T-helper 9 cell (primary cell): ENCODE measurements at places on chromosomes 3 and 15.

DNA sequence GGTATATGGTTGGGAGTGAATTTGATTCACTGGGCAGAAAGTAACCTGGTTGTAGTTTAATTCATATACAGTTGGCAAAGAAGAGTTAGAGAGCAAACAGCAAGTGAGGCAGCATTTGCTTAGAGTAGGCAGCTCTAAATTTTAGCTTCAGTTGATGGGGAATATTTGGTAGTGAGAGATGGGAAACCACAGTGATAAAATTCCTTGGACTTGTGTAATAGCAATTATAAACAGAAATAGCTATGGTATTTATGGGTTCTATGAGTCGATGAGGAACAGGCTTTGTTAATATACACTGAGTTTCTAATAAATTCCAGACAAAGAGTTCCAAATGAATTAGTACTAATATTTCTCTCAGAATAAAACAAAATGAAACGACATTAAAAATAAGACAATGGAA, 894.0 kb downstream of the ROBO2 start:
- DNase-seq, result no peak

GRCh38 chr3:156825795-156826143, 384 bp upstream of the LEKR1 start:
- no peak for DNase-seq

GRCh38 chr3:69300296-69300695, 85.6 kb downstream of the FRMD4B start:
- no peak for DNase-seq

DNA sequence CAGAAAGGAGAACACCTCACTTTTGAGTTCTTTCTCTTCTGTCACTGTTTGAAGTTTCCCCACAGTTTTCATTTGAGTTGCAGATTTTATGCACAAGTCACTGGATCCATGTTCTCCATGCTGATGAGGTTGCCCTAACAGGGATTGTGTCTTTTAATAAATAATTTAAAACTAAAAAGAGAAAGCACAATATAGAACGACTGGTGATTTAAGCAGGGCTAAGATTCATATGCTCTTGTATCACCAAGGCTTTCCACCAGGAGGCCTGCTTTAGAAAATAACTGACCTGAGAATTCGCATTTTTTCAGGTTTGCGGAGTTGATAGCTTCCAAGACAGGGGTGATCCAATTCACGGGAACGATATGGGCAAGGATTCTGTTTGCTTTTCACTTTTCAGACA, 252.0 kb upstream of the VEPH1 start:
- no peak for DNase-seq

- no peak for DNase-seq
These were observed 26.9 kb upstream of the MFSD1 start for GRCh38 chr3:158774965-158775364.

DNA sequence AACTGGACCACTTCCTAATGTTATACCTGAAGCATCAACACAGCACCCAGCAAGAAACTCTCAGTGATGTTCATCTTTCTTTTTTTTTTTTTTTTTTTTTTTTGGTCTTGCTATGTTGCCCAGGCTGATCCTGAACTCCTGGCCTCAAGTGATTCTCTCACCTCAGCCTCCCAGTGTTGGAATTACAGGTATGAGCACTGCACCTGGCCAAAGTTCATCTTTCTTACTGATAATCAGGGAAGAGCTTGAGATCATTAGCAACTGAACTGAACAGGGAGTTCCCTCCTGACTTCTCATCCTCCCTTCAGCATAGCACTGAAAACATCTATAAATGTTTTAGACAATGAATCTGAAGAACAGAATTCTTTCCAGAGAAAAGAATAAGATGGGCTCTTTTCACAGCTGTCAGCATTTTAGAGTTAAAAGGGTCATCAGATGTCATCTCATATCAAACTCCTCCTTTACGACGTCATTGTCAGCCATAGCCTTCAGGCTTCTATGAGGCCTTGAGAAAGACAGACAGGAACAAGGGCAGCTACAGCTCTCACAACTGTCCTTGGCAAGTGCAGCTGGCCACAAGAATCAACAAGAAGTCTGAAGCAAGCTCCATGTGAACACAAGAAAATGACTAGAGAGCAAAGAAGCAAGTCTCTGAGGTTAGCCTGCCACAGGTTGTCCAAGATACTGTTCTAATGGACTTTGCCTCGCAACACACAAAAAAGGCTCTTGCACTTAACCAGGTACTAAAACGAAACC, 33.8 kb downstream of the SCAP start:
- DNase-seq, result no peak

DNA sequence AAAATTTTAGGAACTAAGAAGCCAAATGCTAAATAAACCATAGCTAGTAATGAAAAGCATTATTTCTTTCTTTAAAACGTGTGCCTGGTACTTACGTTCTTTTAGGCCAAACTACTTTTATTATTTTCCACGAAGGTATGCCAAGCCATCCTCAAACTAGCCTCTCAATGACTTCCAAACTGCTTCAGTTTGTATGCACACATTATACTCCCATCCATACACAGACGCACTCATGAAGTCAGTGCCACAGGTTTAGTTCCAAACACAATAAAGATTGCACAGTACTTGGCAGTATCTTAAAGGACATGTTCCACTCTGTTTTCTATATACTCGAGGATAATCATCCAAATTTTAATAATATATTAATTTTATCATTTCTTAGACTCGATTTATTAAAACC, 609.2 kb upstream of the ZNF385D start:
- DNase-seq, result no peak

DNA sequence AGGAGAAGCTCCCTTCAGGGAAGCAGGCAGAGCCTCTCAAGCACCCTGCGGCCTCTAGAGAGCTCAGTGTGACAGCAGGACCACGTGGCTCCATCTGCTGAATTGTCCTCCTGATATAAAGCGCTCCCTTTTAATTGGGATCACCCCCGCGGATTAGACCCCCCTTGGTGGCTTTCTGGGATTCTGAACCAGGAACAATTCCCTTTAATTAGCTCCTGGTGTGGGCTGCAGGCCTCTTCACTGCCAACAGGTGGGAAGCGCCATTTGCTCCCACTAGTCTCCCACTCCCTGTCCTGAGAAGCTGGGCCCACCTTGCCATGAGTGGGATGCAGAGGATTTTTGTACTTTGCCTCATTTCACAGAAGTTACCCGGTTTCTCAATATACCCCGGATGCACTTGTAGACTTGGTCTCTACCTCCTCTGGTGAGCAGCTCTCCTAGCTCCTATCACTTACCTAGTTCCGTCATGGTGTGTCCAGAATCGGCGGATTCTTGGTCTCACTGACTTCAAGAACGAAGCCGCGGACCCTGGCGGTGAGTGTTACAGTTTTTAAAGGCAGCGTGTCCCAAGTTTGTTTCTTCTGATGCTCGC, 592 bp downstream of the PGPEP1L start:
- DNase-seq, result no peak

- no peak for DNase-seq
These were observed 20.4 kb downstream of the CDIN1 start for GRCh38 chr15:36599620-36600433.

- peak; percentile 44 for DNase-seq
These were observed at the start of gene SHISA5 for GRCh38 chr3:48504051-48504946. TSS of gene SHISA5 (minus strand) at chr3:48504174. CDS start at chr3:48504094, 80 bp downstream.

GRCh38 chr15:45168286-45168685, 19.5 kb downstream of the SHF start:
- no peak for DNase-seq

DNA sequence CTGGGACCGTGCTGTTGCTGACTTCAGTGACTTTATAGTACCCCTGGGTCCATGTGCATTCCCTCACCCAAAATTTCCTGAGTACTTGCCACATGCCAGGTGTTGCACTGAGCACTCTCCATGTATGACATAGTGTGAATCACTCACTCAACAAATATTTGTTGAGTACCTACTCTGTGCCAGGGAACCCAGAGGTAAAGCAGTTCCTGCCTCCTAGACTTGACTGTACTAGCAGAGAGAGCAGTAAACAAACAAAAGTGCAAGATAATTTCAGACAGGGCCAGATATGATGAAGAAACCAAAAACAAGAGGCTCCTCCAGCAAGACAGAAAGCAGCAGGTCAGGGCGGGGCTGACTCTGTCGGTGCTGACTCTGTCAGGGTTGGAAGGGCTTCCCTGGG, 12.2 kb downstream of the TGM4 start:
- no peak for DNase-seq

- no peak for DNase-seq
These were observed 7.5 kb upstream of the UACA start for GRCh38 chr15:70770863-70771262.

DNA sequence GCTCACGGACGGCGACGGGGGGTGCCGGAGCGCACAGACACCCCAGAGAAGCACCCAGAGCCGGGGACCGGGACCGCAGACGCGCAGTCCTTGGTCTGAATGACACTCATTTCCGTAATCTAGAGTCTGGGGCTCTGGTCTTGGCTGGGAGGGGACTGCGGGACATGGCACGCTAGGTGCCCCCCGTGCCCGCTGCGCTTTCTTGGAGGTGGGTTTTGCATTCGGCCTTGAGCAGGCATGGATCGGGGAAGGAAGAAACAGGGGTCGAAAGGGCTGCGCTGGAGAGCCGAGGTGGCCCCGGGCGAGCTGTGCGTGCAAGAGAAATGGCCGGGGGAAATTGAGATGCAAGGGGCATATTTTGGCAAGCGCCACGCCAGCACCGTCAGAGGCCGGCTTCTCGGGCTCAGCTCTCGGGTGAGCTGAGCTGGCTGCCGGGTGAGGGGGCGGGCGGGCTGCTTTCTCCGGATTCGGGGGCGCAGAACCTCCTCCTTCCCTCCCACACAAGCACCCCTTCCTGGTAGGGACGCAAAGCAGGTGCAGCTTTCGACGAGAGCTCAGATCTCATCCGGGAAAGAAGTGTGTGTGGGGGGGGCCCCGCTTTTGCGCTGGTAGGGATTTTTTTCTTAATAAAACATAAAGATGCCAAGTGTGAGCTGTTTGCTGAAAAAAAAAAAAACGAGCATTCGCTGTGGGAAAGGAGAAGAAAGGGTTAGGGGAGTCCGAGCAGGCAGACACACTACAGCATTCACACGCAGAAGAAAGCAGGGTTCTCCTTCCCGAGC, 963 bp upstream of the NTRK3 start:
- no peak for DNase-seq

DNA sequence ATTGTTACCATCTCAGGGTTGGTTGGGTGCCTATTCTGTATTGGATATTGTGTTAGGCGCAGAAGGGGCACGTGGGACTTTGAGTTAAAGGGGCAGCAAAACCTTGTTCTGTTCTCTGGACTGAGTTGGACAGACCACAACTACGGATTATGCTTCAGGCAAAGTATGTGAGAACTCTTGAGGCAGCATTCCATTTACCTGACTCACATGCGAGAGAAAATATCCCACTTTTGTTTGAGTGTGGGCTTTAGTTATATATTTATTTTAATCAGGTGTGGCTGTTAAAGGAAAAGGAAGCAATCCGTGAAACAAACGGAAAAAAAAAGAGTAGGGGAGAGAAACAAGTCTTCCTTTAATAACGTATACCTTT, 627 bp upstream of the PLS1 start:
- DNase-seq, result no peak

GRCh38 chr3:45024542-45025255, 1.4 kb upstream of the CLEC3B start:
- no peak for DNase-seq

- no peak for DNase-seq
These were observed 113.7 kb downstream of the CHCHD6 start for GRCh38 chr3:126817781-126818180.

DNA sequence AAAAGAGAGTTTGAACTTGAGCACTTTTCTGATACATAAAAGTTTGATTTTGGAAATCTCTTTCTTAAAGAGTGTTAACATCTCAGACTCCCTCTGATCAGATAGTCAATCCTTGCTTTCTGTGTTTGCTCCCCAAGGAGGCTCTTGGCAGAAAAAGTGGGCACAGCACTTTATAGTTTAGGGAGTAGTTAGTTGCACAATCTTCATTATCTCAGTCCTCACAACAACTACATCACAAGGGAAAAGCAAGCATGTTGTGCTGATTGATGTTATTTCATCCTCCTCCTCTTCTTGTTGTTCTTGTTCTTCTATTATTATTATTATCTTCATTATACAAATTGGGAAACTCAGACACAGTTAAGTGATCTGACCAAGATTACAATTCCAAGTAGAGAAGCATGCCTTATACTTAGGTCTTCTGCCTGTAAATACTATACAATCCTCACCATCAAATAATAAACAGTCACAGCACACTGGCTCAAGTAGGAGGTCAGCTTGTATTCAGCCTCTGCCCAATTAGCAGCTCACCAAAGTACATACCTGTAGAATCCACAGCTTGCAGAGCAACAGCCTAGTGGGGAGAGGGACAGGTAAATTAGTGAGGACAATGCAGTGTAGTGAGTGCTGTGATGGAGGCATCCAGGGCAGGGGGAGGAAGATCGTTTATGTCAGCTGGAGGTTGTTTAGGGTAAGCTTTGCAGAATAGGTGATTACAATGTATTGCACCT, 304.1 kb upstream of the MME start:
- no peak for DNase-seq

- DNase-seq, result no peak
These were observed 4.5 kb downstream of the MESP2 start for GRCh38 chr15:89780601-89781000.

DNA sequence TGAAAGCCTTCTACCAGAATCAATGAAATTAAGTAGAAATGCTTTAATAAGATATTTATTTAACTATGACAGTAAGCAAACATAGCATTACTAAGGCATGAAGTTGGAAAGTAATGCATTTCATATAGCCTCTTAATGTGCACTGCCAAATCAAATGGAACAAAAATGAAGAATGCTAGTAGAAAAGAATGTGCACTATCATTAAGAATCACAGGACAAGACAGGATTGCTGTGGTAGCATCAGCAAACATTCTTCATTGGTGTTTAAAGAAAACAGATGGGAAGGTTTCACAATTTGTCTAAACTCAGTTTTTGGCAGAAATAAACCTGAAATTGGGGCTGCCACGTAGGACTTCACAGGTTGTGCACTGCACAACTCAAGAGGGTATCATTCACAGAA, 168.9 kb downstream of the CNTN3 start:
- no peak for DNase-seq

DNA sequence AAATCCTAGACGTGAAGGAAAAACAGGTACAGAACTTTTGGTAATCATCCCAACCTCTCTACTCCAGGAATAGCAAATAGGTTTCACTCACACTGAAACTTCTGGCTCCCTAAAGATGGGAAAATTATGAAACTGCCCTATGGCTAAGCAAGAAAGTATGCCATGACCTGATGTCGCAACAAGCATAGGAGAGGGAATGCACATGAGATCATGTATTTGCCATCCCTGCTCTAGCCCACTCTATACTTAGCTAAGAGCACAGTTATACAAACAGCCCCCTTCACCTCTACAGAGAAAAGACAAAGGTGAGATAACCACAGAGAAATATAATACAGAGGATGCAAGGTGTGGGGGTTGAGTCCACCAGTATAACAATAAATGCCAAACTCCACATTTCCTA, 102.7 kb downstream of the TBC1D5 start:
- DNase-seq, result no peak

DNA sequence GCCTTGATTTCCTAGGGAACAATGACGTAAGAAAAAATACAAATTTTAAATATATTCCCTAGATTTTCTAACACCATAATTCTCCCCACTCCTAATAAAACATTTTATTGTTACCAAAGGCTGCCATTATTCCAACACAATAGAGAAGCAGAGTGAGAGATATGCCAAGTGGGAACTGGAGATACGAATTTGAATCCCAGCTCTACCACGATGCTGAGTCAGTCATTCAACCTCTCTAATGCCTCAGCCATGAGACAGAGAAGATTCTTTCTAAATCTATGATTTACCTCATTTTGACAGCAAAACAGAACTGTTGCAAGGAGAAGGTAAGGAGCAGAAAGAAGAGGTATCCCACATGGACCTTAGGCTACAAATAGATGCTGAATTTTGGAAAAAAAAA, 112.5 kb downstream of the IGF2BP2 start:
- no peak for DNase-seq
